ENCODE measurements at places on chromosomes 5 and 9.
A peak's percentile ranks its signal among the peaks of the same experiment; 100 is the strongest.

DNA sequence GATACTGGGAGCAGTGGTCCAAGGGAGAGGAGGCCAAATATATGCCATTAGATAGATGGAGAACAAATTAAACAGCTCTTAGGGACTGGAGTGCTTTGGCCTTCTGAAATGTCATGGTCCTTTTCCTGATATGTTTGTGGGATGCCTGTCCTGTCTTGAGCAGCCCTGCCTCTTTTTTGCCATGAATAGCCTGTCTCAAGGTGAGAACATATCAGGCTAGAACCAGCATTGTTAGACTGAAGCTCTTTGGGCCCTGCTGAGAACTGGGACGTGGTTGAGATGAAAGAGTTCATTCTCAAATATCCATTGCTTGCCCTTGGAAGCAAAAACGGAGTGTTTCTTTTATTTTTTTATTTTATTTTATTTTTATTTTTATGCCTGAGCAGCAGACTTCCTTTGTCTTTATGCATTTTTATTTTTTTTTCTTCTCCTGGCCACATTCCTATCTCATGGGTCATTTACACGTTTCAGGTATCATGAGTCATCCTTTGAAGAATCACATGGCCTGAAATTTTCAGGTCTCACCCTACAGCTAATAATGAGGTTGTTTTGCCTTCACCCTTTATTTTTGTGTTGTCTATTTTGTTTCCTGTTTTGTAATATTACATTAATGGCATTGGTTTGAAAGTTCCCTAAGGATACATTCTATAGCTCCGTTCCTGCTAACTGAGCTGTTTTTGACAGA lies 371.4 kb downstream of the PSAT1 start:
- no peak for DNase-seq

GRCh38 chr9:75823151-75823550 lies 67.3 kb upstream of the PCSK5 start:
- no peak for DNase-seq

DNA sequence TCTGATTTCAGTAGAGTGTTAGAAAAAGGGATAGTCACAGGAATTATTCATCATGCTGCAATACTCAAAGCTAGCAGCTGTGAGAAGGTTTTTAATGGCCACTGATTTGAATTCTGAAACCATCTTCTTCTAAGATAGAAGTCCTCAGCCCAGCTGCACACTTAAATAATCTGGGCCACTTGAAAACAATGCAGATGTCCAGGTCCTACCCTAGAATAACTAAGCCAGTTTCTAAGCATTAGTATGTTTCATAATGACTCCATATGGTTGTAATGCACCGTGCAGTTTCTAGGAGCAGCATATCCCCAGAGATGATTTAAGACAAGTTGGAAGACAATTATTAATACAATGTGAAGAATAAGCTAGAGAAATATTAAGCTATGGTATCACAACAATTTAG lies 159.9 kb upstream of the FBXL17 start:
- no peak for DNase-seq

DNA sequence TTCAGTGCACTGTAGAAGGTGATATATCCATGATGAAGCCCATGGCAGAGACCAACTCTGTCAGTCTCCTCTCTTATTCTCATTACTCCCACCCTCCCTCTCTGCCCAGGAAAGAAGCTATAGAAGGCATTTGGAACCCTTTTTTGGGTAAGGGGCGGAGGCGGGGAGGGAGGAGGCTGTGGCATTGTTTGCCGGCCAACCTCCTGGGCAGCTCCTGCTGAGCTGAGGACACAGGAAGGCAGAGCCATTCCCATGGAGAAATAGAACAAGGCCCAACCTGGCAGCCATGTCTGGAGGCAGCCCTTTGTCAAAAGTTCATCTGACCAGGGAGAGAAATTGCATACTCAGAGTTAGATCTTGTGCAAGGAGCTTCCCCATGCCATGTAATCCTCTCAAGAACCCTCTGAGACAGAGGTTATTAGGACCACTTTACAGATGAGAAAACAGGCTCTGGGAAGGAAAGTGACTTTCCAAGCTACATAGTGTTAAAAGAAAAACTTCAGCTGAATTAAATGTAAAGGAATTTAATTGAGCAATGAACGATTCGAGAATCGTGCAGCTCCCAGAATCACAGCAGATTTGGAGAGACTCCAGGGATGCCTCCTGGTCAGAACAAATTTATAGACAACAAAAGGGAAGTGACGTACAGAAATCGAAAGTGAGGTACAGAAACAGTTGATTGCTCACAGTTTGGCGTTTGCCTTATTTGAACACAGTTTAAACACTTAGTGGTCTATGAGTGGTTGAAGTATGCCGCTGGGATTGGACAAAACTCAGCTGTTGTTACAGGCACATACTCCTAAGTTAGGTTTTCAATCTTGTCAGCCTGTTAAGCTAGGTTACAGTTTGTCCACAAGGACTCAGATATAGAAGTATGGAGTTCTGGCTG lies 158.6 kb downstream of the MELK start:
- peak; percentile 19 for DNase-seq

GRCh38 chr5:90055831-90056328 lies 353.7 kb downstream of the CETN3 start:
- DNase-seq: no peak

- no peak for DNase-seq
Measured at GRCh38 chr9:112348257-112349007, 15.0 kb upstream of the PTBP3 start.

GRCh38 chr5:125549322-125549911 lies 803.0 kb upstream of the ZNF608 start:
- DNase-seq: no peak

- no peak for DNase-seq
Measured at GRCh38 chr5:176642675-176643490, 4.4 kb upstream of the TSPAN17 start.

- DNase-seq: no peak
Measured at GRCh38 chr5:74304536-74304935, 336.0 kb downstream of the ENC1 start.

- DNase-seq: no peak
Measured at GRCh38 chr5:142102980-142103740, 5.4 kb upstream of the NDFIP1 start.

GRCh38 chr9:89426384-89426961 lies 71.4 kb downstream of the SEMA4D start:
- DNase-seq: no peak

GRCh38 chr5:30401479-30402058 lies 791.9 kb upstream of the CDH6 start:
- DNase-seq: peak; percentile 33

DNA sequence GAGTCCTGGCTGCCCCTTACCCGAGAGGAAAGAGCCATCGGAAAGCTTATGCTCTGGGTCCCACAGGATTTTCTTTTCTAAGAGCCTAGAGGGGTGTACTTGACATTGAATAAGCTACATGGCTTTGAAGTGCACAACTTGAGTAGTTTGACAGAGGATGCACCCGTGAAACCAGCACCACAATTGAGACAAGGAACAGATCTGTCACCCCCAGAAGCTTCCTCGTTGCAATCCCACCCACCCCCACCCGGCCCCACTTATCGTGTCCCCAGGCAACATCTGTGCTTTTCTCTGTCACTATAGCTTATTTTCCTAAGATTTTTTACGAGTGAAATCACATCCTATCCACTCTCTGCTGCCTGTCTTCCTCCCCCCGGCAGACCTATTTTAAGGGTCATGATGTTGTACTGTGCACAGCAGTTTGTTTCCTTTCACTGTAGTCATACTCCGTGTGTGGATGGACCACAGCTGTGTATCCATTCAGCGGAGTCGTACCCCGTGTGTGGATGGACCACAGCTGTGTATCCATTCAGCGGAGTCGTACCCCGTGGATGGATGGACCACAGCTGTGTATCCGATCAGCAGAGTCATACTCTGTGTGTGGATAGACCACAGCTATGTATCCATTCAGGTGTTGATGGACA lies 8.8 kb upstream of the FCN2 start:
- no peak for DNase-seq

- no peak for DNase-seq
Measured at GRCh38 chr5:75886706-75887105, 169.5 kb upstream of the POC5 start.

DNA sequence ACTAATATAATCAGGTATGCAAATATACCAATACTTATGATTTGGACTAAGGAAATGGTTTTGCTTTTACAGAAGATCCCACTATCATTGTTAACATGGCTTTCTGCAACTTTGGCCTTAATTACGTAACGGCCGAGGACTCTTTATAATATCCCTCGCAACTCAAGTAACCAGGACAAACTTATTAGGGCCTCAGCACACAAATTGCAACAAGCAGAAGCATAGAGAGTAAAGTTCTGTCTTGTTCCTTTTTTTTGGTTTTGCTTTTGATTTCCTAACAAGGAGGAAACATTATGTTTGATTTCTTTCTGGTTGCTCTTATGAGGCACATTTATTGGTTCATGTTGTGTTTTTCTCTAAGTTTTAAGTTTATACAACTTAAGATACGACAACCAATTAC lies 60.4 kb downstream of the RORB start:
- no peak for DNase-seq

- DNase-seq: no peak
Measured at GRCh38 chr5:39189292-39189955, 29.9 kb downstream of the FYB1 start.

- peak; percentile 30 for DNase-seq
Measured at GRCh38 chr5:19855453-19855852, 132.5 kb downstream of the CDH18 start.

- DNase-seq: no peak
Measured at GRCh38 chr5:174409971-174410370, 314.4 kb upstream of the MSX2 start.

DNA sequence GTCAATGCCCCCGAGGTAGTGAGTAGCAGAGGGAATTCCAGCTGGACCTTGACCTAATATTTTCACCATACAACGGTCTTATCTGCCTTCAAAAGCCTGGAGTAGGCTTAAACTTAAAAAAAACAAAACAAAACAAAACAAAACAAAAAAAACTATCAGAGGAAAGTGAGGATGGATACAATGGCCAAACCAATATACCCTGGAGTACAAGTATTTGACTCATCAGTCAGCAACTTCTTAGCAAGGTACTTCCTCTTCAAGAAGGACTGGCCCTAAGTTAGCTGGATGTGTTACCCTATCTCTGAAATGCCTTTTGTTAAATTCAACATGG lies 160.6 kb upstream of the GNA14 start:
- no peak for DNase-seq

GRCh38 chr9:107389617-107390071 lies 99.9 kb downstream of the KLF4 start:
- no peak for DNase-seq

DNA sequence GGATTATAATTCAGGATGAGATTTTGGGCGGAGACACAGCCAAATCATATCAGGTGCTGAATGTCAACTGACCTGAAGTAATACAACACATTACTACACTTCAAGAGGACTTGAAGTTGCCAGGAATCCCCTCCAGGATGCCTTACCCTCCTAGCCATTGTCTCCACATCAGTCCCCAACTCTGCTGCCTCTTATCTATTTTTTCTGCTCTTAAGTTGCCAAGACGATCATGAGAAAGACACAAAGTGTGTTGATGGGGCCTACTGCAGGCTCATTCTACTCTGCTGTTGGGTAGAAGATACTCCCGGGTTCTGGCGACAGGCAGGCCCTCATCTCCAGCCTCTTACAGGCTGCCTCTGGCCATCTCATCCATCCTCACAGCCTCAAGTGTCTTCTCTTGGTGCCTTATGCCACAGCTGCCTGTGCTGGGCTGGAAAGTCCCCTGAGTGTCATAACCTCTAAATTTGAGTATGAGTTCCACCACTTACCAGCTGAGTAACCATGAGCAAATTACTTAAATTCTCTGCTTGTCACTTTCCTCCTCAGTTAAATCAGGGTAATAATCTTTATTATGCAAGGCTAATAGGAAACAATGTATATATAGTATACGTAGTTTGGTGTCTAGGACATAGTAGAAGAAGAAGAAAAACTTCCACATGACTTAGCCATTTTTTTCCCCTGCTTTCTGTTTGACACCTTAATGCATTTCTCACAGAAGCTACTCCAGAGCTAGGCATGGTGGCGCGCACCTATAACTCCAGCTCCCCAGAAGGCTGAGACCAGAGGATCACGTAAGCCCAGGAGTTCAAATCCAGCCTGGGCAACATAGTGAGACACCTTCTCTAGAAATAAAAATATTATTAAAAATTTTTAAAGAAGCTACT lies 73.0 kb upstream of the SNX2 start:
- DNase-seq: no peak

DNA sequence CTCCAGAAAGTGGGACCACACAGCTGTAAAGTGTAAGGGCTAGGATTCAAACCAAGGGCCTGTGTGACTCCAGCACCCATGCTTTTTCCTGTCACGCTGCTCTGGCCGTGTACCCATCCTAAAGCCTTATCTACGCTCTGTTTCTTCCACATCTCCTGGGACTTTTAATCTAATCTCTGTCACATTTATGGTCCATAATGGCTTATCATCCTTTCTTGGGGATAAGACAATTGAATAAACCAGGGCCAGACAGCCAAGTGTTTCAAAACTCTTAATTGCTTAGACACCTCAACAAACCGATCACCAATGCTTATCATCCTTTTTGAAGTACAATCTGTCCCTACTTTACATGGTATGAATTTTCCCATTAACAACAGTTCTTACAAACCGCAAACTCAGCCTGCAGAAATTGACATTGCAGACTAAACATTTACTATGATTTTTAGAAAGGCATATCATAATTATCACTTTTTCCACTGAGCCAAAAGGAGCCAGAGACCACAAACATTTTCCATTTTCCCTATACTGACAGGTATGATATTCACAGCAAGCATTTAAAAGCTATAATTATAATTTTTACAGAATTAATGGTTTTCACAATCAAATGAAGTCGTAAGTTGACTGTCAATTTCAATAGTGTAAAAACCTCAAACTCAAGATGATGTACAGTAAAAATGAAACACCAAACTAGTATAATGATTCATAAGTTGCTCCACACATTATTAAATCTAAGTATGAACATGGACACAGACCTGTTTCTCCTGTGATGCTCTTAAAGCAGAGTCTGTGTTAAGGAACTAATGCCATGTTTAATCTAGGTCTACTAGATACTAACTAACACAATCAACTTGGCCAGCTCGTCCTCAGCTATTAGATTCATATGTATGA lies 99.5 kb downstream of the FBXW11 start:
- DNase-seq: no peak

GRCh38 chr5:45402804-45403455 lies 293.2 kb downstream of the HCN1 start:
- no peak for DNase-seq

GRCh38 chr9:129141066-129142041 lies 30.1 kb downstream of the PTPA start:
- no peak for DNase-seq

- no peak for DNase-seq
Measured at GRCh38 chr5:98741926-98742325, 31.5 kb upstream of the RGMB start.
